ENCODE measurements at places on chromosomes 5 and 9.

- DNase-seq, result no peak
Measured at GRCh38 chr5:171310212-171310818, 1.3 kb downstream of the TLX3 start.

GRCh38 chr5:31944684-31945445, 229.3 kb downstream of the GOLPH3 start:
- DNase-seq, result no peak

DNA sequence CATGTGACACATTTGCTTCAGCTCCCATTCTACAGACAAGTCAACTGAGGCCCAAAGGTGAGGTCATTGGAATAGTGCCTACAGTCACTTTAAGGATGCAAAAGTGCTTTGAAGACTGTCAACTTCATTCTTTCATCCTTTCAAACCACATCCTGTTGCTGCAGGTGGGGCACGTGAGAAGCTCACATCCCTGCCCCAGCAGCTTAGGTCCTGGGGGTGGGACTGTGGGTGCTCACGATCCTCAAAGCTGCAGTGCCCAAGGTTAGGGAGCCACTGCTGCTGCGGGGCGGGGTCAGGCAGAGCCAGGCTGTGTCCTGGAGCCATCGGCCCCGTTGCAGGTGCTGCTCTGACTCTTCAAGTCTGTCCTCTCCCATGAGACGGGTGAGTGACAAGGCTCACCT, 57.9 kb upstream of the IER5L start:
- DNase-seq, result no peak

GRCh38 chr5:108487951-108488350, 106.1 kb upstream of the FBXL17 start:
- no peak for DNase-seq

DNA sequence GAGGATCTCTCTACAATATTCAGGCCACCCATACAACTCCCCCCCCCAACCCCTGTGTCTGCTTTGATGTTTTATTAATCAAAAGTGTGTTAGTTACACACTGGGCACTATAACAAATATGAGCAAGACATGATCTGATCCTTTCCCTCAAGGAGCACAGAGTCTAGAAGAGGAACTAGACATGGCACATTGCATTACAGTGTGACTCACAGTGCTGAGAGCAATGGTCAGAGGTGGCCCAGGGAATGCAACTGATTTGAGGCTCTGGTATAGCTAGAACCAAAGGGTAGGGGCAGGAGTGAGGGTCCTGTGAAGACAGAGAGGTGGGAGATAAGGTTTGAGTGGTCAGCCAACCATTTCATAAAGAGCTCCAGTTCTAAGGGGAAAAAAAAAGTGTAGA, 539.2 kb downstream of the ACTL7B start:
- no peak for DNase-seq

DNA sequence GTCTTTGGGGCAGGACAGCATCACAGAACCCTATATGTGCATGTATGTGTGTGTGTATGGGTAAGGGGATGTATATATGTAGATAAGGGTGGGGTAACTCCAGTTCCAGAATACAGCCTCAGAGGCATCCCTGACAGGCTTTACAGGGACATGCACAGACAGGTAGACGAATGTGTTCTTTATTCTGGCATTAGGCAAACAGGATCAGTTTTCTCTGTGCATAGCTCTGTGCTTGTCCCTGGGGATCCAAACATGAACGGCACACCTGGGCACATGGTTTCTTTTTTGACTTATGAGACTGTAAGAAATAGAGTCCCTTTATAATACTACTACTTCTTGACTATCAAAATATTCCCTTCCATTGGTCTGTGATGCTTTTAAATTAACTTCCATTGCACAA, 120.6 kb downstream of the TRIO start:
- DNase-seq, result no peak

- DNase-seq, result no peak
Measured at GRCh38 chr5:108146222-108146621, 235.7 kb downstream of the FBXL17 start.
